Fibroblast of skin of abdomen (primary cell): ENCODE measurements at places on chromosomes 5 and 9.
A peak's percentile ranks its signal among the peaks of the same experiment; 100 is the strongest.

GRCh38 chr9:82024908-82025307 is 36.3 kb downstream of the SPATA31D1 start:
- no peak for DNase-seq

DNA sequence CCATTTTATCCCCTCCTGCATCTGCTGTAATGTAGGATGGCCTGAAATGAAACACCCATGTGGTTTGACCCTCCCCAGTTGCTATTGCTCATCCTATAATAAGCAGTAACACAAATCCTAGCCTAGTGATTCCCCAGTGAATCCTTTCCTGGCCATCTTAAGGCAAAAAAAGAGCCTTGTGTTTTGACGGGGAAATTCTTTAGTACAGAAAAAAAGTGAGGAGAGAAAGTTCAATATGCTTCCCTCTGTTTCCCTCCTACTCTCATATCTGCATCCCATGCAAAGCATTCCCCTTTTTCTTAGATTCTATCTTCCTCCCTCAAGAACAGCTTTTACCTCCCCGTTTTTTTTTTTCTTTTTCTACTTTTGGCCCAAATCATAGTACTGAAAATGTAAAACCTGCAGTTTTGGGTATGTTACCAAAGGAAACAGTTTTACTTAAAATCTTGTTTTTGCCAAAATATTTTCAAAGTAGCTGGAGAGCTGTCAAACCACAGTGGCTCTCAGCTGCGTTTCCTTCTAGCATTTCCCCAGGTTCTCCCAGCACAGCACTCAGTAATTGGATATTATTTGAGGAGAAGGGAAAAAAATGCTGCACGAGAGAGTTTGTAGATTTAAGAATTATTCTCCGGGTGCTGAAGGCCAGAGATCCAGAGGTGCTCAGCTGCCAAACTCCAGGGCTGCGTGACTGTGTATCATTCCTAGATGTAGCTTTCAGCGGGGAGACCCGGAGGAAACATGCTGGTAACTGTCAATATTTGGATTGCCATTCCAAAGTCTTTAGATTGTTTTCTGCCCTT is 321.4 kb downstream of the NPR3 start:
- DNase-seq = peak; percentile 51

- DNase-seq = no peak
These were observed 39.2 kb downstream of the RCL1 start for GRCh38 chr9:4831944-4832343.

DNA sequence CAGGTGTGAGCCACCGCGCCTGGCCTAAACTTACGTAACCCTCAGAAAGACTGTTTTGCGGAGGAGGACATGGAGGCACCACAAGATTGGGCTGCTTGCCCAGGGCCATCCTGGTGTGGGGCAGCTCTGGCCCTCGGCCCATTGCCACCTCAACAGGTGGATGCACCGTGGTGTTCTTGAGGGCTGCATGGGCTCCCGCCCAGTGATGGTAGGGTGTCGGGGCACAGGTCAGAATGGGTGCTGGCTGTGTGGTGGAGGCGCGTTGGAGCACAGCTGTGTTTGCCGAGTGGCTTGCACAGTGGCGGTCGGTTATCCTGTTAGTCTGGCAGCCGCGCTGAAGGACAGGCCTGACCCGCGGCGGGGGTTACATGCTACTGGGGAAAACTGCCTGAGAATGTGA is 196.9 kb downstream of the CACNA1B start:
- no peak for DNase-seq

- DNase-seq = no peak
These were observed 193.9 kb downstream of the ICE1 start for GRCh38 chr5:5616247-5616895.

- DNase-seq = peak; percentile 13
These were observed 49.0 kb upstream of the POU5F2 start for GRCh38 chr5:93790401-93790800.

- DNase-seq = peak; percentile 42
These were observed 137.0 kb downstream of the MRPS30 start for GRCh38 chr5:44945743-44946142.

- DNase-seq = no peak
These were observed 33.0 kb upstream of the CEP120 start for GRCh38 chr5:123456242-123456641.

DNA sequence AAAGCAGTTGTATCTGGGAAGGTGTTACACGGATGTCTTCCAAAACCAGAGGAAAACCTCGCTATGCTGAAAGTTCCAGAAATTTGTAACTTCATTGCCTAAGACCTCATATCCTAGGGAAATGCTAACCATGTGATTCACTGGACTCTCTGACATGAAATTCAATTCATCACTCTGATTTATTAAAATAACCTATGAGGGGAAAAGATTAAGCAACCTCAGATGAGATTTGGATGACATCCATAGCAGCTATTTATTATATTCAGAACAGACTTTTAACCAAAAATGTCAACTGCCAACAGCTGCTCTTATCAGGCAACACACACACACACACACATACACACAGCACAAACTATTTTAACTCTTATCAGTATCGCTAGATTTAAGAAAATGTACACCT is 1006.4 kb upstream of the CTNND2 start:
- DNase-seq = peak; percentile 59

DNA sequence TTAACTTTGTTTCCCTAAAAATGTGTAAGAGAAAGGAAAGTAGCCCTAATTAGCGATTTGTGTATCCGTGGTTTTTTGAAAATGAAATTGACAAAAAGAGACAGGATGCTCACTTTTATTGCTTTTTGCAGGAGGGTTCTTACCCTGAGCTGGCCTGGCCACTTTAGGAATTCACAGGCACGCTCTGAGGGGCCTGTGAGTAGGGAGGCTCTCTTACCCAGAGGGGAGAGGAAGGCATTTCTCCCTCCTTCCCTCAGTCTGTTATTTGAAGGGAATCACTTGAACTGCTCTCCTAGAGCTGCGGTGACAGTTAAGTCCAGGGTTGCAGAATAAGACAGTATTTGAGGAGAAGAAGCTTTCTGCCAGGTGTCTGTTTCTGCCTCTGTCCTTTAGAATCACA is 16.7 kb downstream of the PIK3R1 start:
- DNase-seq = no peak

- no peak for DNase-seq
These were observed 57.4 kb downstream of the DAP start for GRCh38 chr5:10703676-10704075.

DNA sequence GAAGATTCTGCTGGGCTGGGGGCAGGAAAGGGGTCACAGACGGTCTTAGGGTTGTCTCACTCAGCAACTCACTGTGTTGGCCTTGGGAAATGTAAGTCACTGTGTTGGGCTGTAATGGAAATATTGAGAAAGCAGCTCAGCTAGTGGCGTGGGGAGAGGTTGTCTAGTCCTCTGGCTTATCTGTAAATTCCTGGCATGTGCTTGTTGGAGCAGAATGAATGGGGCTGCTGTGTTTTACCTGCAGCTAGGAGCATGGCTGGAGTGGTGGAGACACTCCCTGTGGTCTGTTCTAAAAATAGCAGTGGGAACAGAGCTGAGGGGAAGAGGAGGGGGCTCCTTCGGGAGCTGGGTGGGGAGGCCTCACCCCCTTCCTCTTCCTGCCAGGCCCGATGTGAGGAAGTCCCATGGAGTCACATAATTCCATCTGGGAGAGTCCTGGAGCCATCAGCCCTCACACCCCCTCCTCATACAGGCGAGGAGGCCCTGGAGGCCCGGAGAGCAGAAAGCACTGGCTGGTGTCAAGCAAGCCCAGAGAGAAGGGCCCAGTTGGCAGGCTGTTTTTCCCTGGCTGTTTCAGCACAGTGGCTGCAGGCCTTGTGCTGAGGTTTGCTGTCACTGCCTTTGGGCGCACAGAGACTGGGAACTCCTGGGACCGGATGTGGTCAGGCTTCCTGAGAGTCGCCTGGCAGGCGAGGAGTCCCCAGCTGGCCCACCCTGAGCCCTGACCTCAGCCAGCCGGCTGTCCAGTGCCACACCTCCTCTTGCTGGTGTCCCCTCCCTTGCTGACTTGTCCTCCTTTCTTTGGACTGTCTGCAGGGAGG is 84.9 kb downstream of the RGS3 start:
- no peak for DNase-seq
